K562 (cell line): ENCODE measurements at places on chromosomes 7 and 10. TPM values are rescaled to one million over a fixed set of nuclear protein-coding genes. Genes with fewer than 3 reads are reported as not detected.

GRCh38 chr10:91290607-91291006 lies 70.1 kb downstream of the PCGF5 start:
- H3K36me3 ChIP-seq: no peaks in the 10 kb centered on the region
- H3K27me3 ChIP-seq: no peaks in the 10 kb centered on the region; the same call in 1 of the 3 replicates
- no peak for DNase-seq

DNA sequence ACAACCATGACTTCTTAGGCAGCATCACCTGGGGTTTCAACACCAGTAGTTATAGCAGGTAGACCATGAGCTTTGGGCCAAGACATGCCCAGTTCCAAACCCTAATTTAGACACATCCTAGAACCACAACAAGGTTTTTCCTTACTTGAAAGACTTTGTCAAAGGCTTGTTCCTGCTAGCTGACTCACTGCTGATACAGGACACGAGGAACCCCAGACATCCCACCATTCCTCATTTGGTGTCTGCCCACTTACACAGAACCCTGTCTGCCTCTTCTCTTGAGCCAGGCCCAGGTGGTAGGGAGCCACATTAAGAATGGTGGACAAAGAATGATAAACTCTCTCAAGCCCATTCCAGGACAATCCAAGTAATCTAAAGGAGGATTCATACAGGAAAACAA lies 109.0 kb downstream of the CCDC71L start:
- peaks cover 3% of the 10 kb centered on the region; the same call in 1 of the 2 replicates for H3K4me1 ChIP-seq
- H3K27ac ChIP-seq: peak overlapping the region; percentile 28; the same call in 1 of the 3 replicates
- no peaks in the 10 kb centered on the region for H3K36me3 ChIP-seq
- H3K27me3 ChIP-seq: no peaks in the 10 kb centered on the region
- H3K4me3 ChIP-seq: no peak overlapping the region

DNA sequence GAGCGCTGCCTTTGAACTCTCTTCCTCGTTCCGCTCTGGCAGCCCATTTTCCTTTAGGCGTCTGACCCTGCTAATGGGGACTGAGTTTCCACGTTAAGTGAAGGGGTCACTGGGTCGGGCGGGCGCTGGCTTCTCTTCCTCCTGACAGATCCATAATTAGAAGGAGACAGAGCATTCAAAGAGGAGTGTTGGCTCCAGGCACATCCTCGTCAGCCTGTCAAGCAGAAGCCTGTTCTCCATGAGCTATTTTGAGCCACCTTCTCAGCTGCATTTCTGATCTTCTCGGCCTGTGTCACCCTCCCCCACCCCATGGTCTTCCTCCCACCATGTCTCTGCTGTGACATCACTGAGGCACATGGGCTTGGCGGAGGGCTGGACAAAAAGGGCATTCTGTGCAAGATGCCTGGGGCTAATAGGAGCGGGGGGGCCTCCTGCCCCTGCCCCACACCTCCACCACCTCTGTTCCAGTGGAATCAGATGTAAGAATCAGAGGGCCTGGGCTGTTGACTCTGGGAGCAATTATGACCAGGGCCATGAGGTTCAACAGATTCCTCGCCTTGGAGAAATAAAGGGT lies 248.1 kb downstream of the PLXNA4 start:
- H3K4me1 ChIP-seq: no peaks in the 10 kb centered on the region
- no peak overlapping the region for H3K4me3 ChIP-seq
- H3K27me3 ChIP-seq: peaks cover 44% of the 10 kb centered on the region
- H3K27ac ChIP-seq: no peak overlapping the region
- no peak for DNase-seq

Gene SLC26A4
- polyA plus RNA-seq: 0.27 and 1.2 TPM in 2 replicates

Gene HOGA1
- polyA plus RNA-seq: not detected in 2 replicates

Gene SLC26A5
- polyA plus RNA-seq: not detected in 2 replicates

Gene C10orf62
- not detected in 2 replicates for polyA plus RNA-seq

Gene DRGX
- not detected in 2 replicates for polyA plus RNA-seq

Gene CYP2C8
- not detected in 2 replicates for polyA plus RNA-seq
